ENCODE measurements at places on chromosomes 12 and 14. TPM values are rescaled to one million over a fixed set of nuclear protein-coding genes. Genes with fewer than 3 reads are reported as not detected.

DNA sequence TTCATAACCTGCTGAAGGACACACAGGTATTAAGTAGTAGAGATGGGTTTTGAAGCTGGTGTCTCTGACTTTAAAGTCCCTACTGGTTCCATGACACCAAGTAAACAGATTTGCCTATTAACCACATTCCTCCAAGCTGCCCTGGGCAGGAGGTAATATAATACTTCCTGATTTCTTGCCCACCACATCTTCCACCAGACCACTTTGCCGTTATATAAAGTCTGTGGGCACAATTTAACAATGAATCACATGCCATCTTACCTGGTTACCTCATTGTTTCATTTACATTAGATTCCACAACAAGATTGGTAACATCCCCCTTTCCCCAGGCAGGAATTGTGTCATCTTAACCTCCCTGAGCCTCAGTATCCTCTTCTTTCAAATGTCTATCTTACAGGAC is 900 bp upstream of the LRRC23 start:
- H3K36me3 ChIP-seq = no peaks in the 10 kb centered on the region
- DNase-seq = no peak
- peaks cover 19% of the 10 kb centered on the region for H3K4me1 ChIP-seq
- H3K27me3 ChIP-seq = no peaks in the 10 kb centered on the region
- H3K27ac ChIP-seq = peak overlapping the region; percentile 86

- no peaks in the 10 kb centered on the region for H3K27me3 ChIP-seq
- H3K4me1 ChIP-seq = no peaks in the 10 kb centered on the region
- no peaks in the 10 kb centered on the region for H3K36me3 ChIP-seq
- no peak for DNase-seq
- no peak overlapping the region for H3K27ac ChIP-seq
Observed at GRCh38 chr14:88908216-88908615, 83.8 kb downstream of the TTC8 start.

GRCh38 chr12:63037746-63038712 is 103.1 kb upstream of the PPM1H start:
- no peak for DNase-seq
- H3K27ac ChIP-seq = no peak overlapping the region
- H3K4me3 ChIP-seq = no peak overlapping the region
- no peaks in the 10 kb centered on the region for H3K4me1 ChIP-seq
- H3K36me3 ChIP-seq = no peaks in the 10 kb centered on the region

GRCh38 chr12:26728205-26729050 is 104.6 kb downstream of the ITPR2 start:
- no peak overlapping the region for H3K27ac ChIP-seq
- H3K4me1 ChIP-seq = peaks cover 15% of the 10 kb centered on the region
- no peaks in the 10 kb centered on the region for H3K27me3 ChIP-seq
- DNase-seq = no peak
- H3K4me3 ChIP-seq = no peak overlapping the region
- H3K36me3 ChIP-seq = no peaks in the 10 kb centered on the region

DNA sequence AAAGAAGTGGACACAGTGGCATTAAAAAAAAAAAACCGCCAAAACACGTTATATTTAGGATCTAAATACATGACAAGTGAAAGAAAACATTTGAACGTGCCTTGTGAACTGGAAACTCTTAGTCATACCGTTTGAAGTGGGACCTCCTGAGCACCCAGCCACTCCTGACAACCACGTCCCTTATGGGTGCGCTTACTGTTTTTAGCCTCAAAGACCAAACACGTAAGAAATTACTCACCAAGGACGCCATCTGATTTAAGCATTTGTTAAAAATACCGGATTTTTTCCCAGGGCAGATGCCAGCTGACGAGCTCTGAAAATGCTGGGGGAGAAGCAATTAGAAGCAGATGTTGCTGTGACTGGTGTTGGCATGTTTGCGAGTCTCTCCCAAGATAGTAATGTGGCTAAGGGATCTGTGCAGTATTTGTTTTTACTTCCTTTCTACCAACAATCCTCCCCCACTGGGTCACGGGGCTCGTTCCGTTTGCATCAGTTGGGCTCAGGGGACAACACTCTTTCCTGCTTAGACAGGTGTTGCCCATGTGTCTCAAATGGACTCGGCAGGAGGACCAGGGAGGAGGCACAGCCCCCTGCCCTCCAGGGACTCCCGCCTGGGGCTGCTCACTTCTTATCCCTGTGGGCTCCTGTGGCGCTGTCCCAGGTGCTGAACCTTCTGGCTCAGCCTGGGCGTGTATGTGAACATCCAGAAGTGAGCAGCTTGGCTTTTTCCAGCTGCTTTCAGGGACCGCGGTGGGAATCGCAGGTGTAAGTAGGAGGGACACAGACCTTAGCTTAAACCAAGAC is 101.0 kb downstream of the BEGAIN start:
- no peak overlapping the region for H3K4me3 ChIP-seq
- DNase-seq = peak; percentile 31
- H3K36me3 ChIP-seq = no peaks in the 10 kb centered on the region
- H3K4me1 ChIP-seq = peaks cover 14% of the 10 kb centered on the region

DNA sequence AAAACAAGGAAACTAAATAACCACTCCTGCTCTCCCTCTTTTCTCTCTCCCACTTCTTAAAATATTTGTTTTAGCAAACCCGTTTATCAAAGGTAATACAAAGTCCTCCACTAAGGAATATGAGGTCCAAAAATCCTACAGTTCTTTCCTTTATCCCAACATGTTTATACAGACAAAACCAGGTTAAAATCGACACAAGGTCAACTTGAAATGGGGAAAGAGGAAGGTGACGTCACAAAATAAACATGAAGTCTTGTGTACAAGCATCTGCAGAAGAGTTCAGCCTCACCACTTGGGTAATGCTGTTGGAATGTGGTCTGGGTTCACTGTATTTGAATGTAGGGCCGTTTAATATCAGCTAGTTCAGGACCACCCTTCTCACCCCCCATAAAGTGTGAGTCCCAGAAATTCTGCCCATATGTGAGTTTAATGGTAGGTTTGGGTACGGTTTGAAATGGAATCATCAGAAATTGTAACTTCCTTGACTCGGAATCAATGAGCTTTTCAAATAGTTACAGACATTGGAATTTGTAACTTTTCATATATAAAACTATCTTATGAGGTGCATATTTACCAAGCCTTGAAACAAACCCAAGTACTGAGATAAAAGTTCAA is 120.0 kb upstream of the SLC38A2 start:
- no peak overlapping the region for H3K27ac ChIP-seq
- no peaks in the 10 kb centered on the region for H3K4me1 ChIP-seq
- no peak overlapping the region for H3K4me3 ChIP-seq
- H3K36me3 ChIP-seq = no peaks in the 10 kb centered on the region
- no peak for DNase-seq
- H3K27me3 ChIP-seq = no peaks in the 10 kb centered on the region

DNA sequence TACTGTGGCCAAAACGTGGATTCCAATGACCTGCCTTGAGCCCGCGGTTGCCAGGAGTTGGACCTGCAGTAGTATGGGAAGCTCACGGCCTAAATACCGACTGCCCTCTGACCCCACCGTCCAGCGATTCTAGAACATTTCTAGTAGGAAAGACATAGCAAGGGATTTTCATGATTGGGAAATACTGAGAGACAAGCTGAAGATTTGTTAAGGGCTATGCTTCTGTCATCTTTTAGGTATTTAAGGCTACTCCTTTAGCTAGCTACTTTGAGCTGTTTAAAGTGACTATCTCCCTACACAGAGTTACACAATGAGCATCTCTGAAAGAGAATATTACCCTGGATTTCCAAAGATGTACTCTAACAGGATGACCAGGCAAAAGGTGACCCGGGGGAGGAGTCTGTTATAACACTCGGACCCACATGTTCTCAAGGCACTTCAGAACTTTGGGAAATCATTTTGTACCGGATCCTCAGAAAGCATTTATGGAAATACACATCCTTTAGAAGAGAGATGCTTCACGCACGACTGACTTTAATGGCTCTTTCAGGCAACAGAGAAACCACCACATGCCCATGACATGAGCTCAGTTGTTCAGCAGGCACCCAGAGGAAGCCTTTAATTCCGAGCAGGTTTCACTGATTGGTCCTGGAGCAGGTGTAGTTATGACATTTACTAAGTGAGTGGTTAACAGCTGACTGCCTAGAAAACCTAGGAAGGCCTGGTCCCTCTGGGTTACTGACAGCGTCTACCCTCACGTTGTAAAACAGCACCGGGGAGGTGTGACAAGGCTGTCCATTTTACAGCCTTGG is 4.2 kb downstream of the BAG5 start:
- no peak overlapping the region for H3K27ac ChIP-seq
- H3K4me3 ChIP-seq = no peak overlapping the region
- DNase-seq = no peak
- H3K4me1 ChIP-seq = peaks cover 51% of the 10 kb centered on the region
- no peaks in the 10 kb centered on the region for H3K36me3 ChIP-seq

DNA sequence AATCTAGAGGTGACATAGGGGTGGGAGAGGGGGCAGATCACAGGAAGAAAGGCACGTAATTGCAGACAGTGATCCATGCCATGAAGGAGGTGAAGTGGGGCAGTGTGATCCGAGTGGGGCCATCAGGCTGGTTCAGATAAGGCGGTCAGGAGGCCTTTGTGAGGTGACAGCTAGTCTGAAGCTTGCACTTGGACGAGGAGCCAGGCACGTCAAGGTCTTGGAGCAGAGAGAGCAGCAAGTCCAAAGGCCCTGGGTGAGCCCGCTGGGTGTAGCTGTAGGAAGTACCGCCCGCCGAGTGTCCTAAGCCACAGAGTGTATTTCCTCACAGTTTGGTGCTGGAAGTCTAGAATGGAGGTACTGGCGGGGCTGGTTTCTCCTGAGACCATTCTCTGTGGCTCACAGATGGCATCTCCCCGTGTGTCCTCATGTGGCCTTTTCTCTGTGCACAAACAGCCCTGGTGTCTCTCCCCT is 23.6 kb downstream of the RHOF start:
- H3K27ac ChIP-seq = no peak overlapping the region
- H3K4me1 ChIP-seq = peaks cover 9% of the 10 kb centered on the region

GRCh38 chr12:51905471-51906429 is 1.6 kb upstream of the ACVRL1 start:
- peaks cover 21% of the 10 kb centered on the region for H3K27me3 ChIP-seq
- H3K4me1 ChIP-seq = no peaks in the 10 kb centered on the region
- H3K27ac ChIP-seq = no peak overlapping the region
- H3K36me3 ChIP-seq = no peaks in the 10 kb centered on the region

GRCh38 chr14:39733741-39734140 is 301.5 kb upstream of the FBXO33 start:
- DNase-seq = no peak
- no peaks in the 10 kb centered on the region for H3K27me3 ChIP-seq
- H3K27ac ChIP-seq = no peak overlapping the region
- no peak overlapping the region for H3K4me3 ChIP-seq
- no peaks in the 10 kb centered on the region for H3K36me3 ChIP-seq
- no peaks in the 10 kb centered on the region for H3K4me1 ChIP-seq

DNA sequence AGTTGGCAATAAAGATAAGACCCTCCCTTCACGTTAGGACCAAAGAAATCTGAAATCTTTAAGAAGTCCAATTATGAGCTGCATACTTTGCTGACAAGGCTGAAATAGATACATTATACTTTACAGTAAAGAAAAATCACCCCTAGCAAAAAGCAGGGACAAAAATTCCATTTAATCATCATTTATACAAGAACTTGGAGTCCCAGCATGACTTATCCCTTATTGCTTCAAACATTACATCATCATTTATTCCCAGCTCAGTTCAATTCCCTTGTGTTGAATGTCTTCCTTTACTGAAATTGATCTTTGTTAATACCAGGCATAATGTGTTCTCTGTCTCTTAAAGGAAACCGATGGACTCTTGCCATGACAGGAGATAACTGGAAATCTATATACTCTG is 449.6 kb upstream of the CCDC196 start:
- H3K36me3 ChIP-seq = no peaks in the 10 kb centered on the region
- H3K27ac ChIP-seq = no peak overlapping the region
- H3K4me3 ChIP-seq = no peak overlapping the region
- no peaks in the 10 kb centered on the region for H3K4me1 ChIP-seq

DNA sequence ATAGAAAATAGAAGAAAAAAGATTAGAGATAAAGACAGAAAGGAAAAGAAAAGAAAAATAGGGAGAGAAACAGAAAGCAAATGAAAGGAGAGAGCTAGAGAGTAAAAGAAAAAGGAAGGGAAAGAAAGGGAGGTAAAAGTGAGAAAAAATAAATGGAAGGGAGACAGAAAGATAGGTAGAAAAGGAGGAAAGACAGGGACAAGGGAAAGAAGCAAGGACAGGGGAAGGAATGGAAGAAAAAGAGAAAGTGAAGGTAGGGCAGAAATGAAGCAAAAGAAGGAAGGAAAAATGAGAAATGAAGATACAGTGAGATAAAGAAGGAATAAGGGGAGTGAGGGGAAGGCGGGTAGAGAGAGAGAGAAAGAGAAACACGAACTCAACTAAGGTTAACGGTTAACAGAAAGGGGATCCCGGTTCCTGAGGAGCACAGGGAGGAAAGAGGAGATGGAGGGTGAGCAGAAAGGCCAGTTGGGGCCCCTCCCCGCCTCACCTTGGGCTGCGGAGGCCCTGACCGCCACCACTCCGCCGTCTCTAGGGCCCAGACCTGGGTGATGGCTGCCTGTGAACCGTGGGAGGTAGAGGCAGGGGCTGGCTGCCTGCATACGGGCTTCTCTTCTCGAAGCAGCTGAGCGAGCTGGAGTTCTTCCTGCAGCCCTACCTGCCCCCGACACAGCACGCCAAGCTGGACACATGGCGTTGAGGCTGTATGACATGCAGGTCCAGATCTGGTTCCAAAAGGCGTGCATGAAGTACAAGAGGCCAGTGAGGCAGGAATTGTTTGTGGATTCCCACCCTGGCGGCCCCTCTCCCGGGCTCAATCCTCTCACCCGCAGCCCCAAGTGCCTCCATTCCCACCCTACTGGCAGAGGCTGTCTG is 59.5 kb downstream of the SMUG1 start:
- no peak overlapping the region for H3K4me3 ChIP-seq
- no peak for DNase-seq
- peaks cover 17% of the 10 kb centered on the region for H3K4me1 ChIP-seq
- H3K27ac ChIP-seq = no peak overlapping the region
- no peaks in the 10 kb centered on the region for H3K36me3 ChIP-seq

DNA sequence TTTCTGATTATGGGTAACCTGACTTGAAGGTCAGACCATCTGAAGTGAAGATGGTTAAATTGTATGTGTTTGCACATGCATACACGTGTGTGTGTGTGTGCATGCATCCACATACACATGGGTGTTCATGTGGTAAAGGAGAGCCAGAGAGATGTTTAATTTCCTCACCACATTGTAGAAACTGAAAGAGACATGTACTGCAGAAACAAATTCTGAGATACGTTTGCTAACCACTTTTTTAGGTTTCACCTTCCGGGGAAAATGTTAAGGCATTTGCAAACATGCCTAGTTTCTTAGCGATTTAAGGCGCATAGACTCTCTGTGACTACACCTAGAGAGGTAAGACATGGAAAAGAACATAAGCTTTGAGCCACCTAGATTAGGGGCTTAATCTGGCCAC is 362.9 kb downstream of the RAD51B start:
- no peaks in the 10 kb centered on the region for H3K27me3 ChIP-seq
- peak; percentile 7 for DNase-seq
- H3K27ac ChIP-seq = no peak overlapping the region
- no peak overlapping the region for H3K4me3 ChIP-seq
- H3K36me3 ChIP-seq = no peaks in the 10 kb centered on the region

Gene KDM5A
- total RNA-seq = 134 TPM

Gene GZMH
- not detected for total RNA-seq

Gene SSTR1
- total RNA-seq = not detected

Gene ACSM4
- total RNA-seq = not detected

Gene TESPA1
- total RNA-seq = 269 TPM

Gene GLIPR1L2
- total RNA-seq = 0.47 TPM

Gene SLC5A8
- not detected for total RNA-seq

Gene SBNO1
- total RNA-seq = 56.3 TPM

Gene P2RX2
- total RNA-seq = not detected

Gene APOF
- total RNA-seq = not detected

Gene GPX2
- not detected for total RNA-seq

Gene TAS2R13
- total RNA-seq = 0.86 TPM
